Stimulated activated effector memory CD8-positive, alpha-beta T cell treated with anti-CD3 and anti-CD28 coated beads, Interleukin-12 subunit alpha, Interleukin-12 subunit beta, amount 100 ng/mL, for 72 hours (primary cell): ENCODE measurements at places on chromosomes 6 and 20.

DNA sequence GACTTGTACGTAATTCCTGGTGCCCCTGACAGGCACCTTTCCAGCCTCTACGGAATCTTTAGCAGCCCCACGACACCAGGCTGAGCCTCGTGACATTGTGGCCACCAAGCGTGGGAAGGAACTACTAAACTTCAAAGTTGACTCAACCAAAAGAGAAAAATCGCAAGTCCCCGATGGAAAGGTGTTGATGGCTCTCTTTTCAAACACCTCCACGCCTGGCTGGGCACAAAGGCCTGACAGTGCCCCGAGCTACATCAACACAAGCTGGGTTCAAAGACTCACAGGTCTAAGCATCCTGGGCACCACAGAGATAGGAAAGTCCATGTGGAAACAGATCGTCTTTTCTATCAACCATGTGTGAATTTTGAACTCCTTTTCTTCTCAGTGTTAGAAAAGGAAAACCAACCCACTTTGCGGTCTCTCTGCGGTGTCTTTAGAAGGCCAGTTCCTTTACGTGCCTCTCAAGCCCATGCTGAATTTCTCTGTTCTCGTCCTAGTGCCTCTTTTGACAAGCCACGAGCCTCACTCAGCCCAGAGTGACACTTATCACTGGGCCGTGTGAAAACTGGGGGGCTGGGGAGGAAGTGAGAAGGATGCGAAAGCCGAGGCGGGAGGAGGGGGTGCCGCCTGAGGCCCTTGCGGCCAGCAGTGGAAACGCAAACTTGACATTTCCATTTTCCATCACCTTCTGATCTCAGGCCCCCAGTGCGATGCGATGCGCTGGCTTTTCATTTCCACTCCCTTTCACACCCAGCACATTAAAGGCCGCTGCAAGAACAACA, 59.4 kb downstream of the GFOD1 start:
- DNase-seq, result peak; percentile 87

GRCh38 chr6:107819964-107820337, 4.2 kb downstream of the SCML4 start:
- DNase-seq, result peak; percentile 63

DNA sequence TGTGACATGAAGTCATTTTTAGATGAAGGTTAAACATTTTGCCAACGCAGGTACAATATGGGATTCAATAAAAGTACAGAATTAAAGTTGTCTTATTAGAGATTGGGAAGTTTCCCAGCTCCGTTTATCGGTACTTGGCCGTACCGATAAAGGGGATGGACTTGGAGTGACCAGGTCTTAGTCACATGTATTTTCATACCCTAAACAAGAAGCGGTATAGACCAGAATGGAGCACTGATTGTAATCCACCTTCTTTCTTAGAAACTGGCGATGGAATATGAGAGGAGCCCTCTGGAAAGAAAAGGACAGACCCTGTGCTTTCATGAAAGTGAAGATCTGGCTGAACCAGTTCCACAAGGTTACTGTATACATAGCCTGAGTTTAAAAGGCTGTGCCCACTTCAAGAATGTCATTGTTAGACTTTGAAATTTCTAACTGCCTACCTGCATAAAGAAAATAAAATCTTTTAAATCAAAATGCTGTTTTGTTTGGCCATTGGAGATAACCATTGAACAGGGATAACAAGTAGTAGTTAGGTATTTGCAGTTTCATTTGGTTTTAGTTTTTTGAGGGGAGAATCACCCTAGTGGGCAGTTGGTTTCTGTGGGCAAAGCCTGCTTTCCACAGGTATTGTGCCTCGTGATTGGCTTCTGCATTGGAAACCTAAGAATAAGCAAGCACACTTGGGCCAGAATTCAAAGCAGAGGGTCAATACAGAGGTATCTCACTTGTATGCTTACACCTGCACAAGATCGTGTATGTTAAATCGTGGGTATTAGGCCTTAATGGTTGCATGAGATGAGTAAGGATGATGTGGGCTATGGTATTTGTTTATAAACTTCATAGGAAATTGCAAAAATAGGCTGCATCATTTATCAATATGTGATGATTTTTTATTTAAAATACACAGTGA, 11.2 kb upstream of the ZNFX1 start:
- no peak for DNase-seq

- DNase-seq, result no peak
Measured at GRCh38 chr20:19473216-19473921, 260.9 kb downstream of the SLC24A3 start.

DNA sequence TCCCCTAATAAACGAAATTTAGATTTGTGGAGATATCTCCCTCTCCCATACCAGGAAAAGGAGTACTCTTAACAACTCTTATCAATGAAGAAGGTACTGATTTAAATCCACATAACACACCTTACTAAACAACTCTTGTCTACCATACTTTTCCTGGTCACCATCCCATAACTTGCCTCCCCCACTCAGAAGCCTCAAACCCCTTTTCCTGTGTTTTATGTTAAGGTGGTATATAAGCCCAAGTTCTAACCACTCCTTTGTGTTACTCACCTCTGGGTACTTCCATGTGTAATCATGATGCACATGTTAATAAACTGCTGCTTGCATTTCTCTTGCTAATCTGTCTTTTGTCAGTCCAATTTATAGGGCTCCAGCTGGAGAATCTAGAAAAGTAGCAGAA, 330.7 kb downstream of the CD83 start:
- no peak for DNase-seq

DNA sequence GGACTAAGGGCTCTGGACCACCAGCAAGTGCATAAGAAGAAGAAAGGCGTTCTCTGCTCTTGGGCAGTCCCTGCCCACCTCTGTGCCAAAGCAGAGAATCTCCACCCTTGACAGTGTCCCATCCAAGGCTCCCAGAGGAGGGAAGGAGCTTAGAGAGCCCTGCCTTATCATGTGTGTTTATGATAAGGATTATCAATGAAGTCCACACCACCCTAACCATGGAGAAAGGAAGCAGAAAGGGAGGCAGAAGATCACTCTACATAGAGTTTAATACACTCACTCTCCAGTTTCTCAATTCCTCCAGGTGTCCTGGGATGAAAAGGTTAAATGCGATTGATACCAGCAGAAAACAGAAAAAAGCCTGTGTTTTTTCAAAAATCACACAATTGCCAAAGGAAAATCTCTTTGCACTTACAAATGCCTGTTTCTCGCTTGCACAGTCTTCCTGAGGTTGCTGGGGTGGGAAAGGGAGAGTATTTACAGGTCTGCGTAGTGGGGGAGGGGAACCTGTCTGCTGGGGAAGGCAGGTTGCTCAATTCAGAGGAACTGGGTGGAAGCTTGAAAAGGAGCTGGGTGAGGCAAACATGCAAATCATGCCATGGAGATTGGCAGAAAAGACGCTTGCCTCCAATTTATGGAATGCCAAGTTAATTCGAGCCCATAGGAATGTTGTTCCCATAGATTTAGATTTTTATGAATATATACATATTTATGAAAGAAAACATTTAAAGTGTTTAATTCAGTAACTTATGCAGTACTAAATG, 104.0 kb downstream of the EYA2 start:
- DNase-seq, result no peak
